ENCODE measurements at places on chromosomes 7 and 10. TPM values are rescaled to one million over a fixed set of nuclear protein-coding genes. Genes with fewer than 3 reads are reported as not detected.

GRCh38 chr10:104127411-104127810 is 5.4 kb downstream of the SFR1 start:
- peak; percentile 16 for DNase-seq

FBXO24 gene
- 0.20 TPM for total RNA-seq

GRCh38 chr10:98433371-98433770 is 13.4 kb downstream of the HPS1 start:
- no peak for DNase-seq

LRRC61 gene
- 5.8 TPM for total RNA-seq

DNA sequence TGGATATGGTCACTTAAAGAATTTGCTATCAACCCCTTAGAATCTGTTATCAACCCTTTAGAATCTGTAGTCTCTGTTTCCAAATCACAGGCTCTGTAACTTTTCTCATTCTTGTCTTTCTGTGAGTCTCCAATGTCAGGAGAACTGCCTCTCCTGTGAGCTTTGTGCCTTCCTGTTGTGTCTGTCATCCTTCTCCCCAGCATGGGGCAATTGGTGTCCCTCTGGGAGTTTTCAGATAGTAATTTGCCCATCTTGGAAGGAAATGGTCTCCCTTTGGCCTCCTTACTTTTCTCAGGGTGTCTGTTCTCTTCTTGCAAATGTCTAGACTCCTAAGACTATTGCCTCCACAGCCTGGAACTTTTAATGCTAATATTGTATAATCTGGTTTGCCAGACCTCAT is 521.9 kb downstream of the NRG3 start:
- no peak for DNase-seq

DNA sequence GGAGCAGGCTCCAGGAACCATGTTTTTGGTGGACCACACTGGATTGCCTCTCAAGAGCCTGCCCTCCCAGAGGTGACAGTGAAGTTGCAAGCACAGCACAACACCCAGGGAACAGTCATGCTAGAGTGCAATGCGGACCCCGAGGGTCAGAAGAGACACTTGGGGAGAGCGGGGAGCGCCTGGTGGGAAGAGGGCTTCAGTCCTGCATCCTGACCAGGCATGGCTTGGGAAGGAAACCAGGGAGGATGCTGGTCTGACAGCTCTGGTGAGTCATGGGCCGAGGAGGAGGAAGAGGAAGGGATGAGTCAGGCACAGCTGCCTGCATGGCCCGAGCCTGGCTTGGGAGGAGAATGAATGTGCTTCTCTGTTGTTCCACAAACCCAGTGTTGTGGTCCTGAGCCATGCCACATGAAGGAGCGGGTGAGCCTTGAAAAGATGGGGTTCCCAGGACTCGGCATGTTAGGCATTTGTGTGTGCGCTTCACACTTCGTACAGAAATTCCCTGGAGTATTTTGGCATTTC is 29.5 kb upstream of the ANKRD2 start:
- peak; percentile 95 for DNase-seq

GPNMB gene
- under 0.01 TPM for total RNA-seq

GRCh38 chr7:37707754-37708485 is 24.4 kb downstream of the GPR141 start:
- DNase-seq = no peak

- peak; percentile 83 for DNase-seq
These were observed 97.4 kb upstream of the PDCD4 start for GRCh38 chr10:110774069-110775019.

- no peak for DNase-seq
These were observed 26.4 kb downstream of the CBX3 start for GRCh38 chr7:26227987-26228386.

- DNase-seq = no peak
These were observed 727 bp downstream of the ATRNL1 start for GRCh38 chr10:115093776-115094408.

DNA sequence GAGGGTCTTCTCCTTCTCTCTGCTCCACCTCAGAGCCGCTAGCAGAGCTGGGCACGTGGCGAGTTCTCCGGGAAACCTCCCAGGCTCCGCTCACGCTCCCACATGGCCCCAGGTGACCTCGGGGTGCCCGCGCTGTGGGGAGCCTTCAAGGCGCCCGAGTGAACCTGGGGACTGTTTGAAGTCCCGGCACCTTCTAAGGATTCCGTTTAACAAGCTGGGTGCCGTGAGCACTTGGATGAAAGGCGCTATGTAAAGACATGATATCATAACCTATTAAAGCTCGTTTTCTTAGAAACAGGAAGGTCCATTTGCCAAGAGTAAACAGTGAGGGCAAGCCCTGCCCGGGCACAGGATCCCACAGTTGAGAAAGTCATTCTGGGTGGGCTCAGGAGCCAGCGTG is 15.8 kb upstream of the MYL10 start:
- DNase-seq = peak; percentile 32

SPAM1 gene
- not detected for total RNA-seq

DNA sequence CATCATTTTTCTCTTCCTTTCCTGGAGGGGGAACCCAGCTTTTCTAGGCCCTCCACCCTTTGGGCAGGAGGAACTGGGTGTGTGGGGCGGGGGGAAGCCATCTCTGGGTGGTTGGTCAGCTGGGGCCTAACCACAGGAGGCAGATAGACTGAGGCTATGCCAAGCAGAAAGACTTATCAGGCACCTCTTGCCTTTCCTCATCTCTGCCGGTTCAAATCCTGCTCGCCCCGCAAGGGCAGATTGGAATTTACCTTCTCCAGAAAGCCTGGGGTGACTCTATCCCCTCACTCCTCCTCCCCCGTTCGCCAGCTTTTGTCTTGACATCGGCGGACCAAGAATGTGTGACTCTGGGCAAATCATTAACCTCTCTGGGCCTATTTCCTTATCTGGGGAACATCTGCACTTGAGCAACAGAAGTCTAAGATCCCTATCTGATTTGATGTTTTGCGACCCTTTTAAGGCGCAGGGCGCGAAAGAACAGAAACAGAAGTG is 584 bp upstream of the GARS1 start:
- DNase-seq = no peak

DNA sequence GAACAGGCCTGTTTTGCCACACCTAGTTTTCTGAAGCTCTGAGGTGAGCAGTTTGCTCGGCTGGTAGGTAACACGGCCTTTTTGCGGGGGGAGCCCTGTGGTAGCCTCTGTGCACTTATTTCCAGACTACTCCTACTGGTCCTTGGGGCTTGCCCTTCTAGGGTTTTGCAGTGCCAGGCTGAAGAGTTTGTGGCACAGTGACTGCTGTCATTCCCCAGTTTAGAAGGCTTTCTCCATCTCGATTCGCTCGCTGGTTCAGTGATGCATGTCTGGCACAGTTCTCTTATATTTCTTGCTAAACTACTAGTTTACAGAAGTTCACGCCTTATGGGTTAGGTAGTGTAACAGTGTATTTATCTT is 711 bp downstream of the KIF20B start:
- no peak for DNase-seq

DNA sequence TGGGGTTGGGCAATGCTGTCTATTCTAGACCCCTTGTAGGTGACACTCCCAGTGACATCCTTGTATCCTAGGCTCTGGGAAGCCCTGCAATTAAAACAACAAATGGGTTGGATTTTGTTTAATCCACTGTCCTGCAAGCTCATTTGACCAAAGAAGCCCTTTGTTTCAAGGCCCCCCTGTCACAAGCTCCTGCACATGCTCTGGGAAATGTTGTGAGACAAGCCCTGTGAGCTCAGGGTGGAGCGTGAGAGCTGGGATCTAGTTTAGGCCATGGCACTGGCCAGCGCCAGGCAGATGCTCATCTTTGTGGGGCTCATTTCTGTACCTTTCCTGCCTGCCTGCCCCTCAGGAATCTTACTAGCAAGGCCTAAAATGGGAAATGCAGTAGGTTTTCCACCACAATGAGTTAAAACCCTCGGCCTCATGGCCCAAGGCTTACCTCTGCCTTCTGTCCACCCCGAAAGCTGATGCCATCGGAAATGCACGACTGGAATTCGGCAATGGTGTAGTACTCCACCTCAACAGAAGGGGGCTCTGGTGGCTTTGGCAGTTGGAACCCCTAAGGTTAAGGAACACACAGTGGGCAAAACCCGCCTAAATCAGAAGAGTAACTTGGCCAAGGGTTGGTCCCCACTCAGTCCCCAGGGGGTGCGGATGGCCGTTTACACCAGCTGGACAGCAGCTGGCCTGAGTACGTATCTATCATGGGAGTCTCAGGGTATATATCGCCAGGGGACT is 112.0 kb downstream of the NEURL1 start:
- DNase-seq = peak; percentile 57

ADCY1 gene
- total RNA-seq = 0.44 TPM

- DNase-seq = no peak
These were observed 36.7 kb upstream of the SFTPD start for GRCh38 chr10:79985481-79986072.

MAGI2 gene
- total RNA-seq = 0.44 TPM

DNA sequence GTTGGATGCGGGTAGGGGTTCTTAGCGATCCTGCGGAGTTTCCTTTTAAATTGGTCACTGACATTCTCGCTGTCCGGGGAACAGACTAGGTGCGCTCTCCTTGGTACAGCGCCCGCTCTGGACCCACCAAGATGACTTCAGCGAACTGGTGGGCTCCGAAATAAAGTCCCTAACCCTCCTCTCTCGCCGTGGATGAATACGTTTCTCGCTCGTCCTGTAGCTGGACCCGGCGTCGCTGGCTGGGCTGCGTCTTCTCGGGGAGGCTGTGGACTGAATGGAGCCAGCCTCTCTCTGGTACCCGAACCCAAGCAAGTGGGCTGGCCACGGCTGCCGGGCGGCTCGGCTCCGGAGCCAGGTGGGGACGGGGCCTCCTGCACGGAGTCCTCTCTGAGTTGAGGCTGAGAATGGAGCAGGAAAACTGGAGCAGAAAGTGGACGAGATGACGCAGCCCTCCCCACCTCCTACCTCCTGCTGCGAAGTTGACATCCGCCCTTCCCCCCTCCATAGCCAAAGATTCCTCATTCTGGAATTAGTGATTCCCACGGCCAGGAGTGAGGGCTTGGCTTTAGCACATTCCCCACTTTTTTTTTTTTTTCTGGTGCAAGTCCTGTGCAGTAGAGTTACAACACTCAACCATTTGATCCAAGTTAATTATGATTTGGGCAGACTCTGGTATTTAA is 1.5 kb downstream of the UNC5B start:
- peak; percentile 64 for DNase-seq

DNA sequence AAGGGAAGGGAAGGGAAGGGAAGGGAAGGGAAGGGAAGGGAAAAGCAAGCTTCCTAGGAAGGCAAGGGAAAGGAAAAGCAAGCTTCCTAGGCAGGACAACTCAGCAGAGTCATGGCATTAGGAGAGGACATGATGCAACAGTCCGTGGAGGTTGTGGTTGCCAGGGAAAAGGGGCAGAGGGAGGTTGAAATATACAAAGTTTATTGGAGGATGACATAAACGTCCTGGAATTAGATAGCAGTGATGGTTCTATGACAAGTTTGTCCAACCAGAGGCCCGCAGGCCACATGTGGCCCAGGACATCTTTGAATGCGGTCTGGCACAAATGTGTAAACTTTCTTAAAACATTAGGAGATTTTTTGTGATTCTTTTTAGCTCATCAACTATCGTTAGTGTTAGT is 59.8 kb upstream of the OPN4 start:
- no peak for DNase-seq

DNA sequence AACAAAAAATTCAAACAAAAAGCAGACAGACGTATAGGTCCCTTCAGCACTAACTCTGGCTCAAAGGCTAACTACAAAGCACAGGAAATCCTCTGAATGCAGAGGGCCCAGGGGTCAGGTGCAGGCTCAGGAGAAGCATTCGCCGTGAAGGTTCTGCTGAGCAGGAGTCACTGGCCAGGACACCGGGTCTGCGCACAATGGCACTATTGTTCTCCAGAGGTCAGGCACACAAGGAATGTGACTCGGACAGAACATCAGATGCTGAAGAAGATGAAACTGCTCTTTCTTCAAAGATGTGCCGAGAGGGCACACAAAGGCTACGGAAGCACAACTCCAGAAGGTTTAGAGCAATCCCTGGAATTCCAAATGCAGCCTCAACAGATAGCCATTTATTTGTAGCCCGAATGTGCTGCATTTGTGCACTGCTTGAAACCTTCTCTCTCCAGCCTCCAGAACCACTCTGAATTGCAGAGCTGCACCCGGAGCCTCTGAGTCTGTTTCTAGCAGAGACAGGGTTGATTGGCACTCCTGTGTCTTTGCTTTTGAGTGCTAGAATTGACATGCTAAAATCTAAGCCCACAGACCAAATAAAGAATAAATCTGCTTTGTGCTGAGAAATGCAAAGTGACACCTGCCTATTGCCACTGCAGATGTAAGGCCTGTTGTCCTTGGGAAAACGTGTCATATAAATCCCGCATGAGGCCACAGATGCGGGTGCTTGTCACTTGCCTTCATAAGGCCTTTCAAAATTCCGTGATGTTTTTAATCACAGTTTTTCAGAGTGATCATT is 85.4 kb upstream of the AFAP1L2 start:
- DNase-seq = peak; percentile 39

NSUN5 gene
- total RNA-seq = 1.7 TPM

GRCh38 chr10:97798958-97799610 is 27.3 kb upstream of the SFRP5 start:
- DNase-seq = no peak

GRCh38 chr7:135238112-135238744 is 4.6 kb downstream of the STRA8 start:
- no peak for DNase-seq
